ENCODE measurements at places on chromosomes 13 and 19.

DNA sequence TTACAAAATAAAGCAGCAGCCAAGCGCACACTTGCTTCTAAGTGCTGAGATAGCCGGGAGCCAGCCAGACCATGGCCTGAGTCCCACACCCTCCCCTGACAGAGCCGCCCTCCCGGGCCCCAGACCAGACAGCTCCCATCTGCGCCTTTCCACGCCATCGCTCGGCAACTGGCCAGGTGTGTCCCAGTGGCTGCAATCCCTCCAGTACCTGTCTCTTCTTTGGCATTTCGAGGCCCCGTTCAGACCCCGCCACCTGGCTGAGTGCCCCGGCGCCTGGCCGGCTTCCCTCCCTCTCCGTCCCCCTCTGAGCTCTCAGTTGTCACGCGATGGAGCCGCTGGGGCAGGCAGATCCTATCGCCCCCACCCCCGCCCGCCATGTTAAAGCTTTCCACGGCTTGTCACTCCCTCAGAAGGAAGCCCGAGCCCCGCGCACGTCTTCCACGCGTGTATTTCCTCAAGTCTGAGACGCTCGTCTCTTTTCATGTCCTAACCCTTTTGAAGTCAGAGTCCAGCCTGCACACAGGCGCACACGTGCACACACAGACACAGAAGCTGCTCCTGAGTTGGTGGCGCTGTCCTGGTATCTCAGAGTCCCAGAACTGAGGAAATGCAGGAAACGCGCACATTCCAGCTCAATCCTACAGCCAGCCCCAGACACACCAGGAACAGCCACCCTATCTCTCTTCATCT lies 7.9 kb downstream of the MLLT1 start:
- no peak for DNase-seq

DNA sequence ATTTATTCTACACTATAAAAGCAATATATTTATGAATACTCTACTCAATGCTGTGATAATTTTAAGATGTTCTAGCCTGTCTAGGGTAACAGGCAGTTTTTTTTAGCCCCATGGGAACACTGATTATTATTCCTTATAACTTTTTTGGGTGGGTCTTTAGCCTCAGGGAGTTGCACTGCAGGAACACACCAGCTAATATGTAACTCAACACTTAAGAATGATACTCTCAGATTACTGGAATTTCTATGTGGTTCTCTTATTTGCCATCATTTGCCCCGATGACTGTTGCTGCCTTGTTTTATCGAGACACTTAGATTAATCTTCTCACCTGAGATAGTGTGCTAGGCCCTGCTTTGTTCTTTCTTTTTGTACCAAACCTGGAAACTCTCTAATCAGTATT lies 396.9 kb upstream of the SLITRK1 start:
- DNase-seq = no peak

- DNase-seq = no peak
These were observed 62.6 kb downstream of the DCLK1 start for GRCh38 chr13:36068566-36068965.

GRCh38 chr19:31356587-31357314 lies 7.5 kb upstream of the TSHZ3 start:
- DNase-seq = peak; percentile 22

- DNase-seq = no peak
These were observed 10.8 kb downstream of the KRI1 start for GRCh38 chr19:10554760-10555609.

DNA sequence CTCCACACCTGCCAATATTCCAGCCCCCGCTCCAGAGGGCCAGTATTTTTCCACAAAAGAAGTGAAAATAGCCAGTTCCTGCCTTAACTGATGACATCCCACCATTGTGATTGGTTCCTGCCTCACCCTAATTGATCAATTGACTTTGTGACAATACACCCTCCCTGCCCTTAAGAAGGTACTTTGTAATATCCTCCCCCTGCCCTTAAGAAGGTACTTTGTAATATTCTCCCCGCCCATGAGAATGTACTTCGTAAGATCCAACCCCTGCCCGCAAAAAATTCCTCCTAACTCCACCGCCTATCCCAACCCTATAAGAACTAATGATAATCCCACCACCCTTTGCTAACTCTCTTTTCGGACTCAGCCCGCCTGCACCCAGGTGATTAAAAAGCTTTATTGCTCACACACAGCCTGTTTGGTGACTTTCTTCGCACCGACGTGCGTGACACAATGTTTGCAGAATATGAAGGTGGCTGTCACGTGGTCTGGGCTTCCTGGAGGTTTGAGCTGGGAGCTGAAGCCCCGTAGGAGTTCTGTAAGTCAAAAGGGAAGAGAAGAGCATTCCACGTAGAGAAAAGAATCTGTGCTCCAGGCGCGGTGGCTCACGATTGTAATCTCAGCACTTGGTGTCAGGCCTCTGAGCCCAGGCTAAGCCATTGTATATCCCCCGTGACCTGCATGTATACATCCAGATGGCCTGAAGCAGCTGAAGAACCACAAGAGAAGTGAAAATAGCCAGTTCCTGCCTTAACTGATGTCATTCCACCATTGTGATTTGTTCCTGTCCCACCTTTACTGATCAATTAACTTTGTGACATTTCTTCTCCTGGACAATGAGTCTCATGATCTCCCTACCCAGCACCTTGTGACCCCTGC lies 6.2 kb upstream of the FUT3 start:
- no peak for DNase-seq

DNA sequence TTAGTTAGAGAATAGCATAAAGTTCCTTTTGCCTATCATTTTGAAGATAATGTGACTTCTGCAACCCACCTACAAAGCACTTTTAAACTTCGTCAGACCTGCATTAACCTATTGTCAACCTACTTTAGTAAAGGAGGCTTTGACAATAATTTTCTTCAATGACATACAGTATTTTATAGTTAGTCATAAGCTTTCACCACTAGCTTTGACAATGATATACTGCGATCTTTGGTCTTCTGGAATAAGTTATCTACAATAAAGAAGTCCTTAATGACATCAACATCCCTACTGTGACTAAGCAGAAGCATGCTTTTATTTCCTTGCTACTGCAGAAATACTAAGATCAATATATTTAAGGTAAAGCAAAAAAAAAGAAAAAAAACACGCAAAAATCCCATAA lies 9.5 kb downstream of the PCDH17 start:
- no peak for DNase-seq

- no peak for DNase-seq
These were observed 8.9 kb upstream of the DNMT1 start for GRCh38 chr19:10203686-10204085.

- DNase-seq = no peak
These were observed 1390.6 kb downstream of the UQCRFS1 start for GRCh38 chr19:27822336-27822735.

Data from germinal center (tissue), 1 donor.